ENCODE measurements at places on chromosomes 2 and 18.

- peak; percentile 62 for DNase-seq
Measured at GRCh38 chr2:225041851-225042799, at the start of gene DOCK10. Gene DOCK10, minus strand, starts transcription at chr2:225042468. Its CDS starts 94 bp downstream, at chr2:225042374.

DNA sequence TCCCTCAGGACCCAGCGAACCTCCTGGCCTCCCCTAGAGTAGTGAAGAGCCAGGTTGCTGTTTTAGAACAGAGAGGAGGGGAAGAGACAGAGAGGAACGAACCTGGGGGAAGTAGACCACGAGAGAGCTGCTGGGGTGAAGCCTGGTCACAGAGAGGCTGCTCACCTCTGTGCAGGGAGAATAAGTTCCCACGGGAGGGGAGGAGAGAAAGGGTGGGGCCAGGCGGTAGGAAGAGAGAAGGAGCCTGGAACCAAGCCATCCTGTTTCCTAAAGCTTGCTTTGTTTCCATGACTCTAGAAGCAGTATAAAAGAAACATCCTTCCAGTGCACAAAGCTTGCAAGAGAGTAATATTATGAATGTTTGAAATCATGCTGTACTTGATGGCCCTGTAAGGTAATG lies 147.9 kb downstream of the MYT1L start:
- no peak for DNase-seq

DNA sequence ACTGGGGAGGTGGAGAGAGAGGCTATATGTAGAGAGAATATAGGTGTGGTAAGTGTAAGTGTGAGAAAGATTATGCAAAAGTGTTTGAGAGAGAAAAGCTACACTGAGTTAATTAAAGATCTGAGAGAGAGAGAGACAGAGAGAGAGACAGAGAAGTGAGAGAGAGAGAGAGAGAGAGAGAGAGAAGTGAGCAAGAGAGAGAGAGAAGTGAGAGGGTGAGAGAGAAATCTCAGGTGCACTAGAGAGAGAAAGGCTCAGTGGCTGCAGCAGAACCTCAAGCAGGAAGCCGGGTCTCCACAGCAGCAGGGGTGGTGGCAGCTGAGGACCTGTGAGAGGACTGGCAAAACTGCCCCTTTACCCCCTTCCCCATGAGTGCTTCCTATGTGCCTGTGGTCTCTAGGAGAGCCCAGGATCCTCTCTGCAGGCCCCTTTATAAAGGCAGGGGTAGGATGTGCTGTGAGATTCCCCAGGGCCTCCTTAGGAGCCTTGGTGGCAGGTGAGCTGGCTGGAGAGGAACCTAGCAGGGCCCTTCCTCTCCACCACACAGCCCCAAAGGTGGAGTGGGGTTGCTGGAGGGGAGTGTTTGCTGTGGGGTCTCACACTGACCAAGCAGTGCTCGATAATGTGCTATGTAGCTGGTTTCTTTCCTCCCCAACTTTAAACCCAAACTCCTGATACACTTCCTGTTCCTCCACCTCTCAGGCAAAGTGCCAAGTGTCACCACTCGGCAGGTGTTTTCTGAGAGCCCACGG lies 52.6 kb downstream of the SLC4A5 start:
- DNase-seq = no peak

DNA sequence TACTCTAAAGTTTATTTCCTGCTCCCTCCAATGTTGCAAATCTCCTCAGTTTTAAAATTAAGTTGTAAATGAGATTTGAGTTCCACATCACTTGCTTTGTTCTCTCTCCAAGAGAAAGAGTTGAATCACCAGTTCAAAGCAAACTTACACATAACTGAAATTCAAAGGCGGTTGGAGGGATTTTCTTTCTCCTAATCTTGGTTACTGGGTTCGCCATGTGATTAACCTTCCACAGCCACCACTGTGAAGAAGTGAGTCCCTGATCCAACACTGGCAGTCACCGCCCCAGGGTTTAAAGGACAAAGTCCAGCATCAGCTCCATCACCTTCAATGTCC lies 247.1 kb downstream of the MYCN start:
- DNase-seq = no peak

DNA sequence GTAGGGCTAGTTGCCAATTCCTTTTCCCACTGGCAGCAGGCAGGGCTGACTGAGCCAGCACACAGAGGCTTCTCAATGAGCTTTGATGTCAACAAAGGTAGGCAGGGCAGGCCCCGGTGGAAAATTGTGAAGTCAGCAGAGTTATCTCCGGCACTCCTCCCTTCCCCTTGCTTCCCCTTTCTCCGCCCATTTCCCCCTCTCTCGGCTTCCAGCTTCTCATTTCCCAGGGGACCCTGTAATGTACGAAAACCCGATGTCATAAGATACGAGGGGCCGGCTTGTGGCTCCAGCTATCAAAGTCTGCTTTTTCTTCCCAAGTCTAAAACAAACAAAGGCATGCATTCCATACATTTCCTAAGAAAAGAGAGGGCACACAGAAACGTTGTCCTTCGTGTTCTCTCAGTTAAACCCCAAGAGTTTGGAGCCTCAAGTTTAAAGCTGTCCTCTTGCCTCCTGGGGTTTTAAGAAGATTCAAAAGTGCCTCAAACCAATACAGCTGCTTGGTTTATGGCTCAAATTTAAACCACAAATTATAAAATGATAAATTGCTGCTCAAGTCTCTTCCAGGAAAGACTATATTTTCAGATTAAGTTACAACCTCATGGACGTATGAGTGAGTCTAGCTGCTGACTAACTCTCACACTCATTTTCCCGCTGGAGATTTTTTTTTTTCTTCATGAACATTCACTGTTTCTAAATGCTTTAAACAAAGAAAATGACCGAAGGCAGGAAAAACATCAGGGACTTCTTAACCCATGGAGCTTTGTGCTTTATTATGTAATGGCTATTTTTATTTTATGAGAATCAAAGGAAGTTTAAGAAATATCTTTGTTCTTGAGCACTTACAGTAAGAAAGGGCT lies 27.2 kb upstream of the EML4 start:
- no peak for DNase-seq

DNA sequence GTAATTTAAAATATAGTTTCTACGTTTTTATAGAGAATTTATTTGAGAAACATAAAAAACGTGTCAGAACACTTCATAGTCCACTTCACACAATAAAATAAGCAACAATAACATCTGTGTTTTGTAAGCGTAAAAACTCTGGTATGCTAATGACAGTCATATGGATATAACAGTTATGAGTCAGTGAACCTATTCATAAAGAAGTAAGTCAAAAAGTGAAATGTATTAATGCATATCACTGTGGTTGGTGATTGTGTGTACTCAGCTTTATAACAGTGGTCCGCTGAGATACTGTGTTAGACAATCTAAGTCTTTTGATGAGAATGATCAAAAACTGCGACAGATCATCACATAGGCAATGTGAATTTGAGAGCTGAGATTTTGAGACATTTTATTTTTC lies 153.2 kb downstream of the WDR7 start:
- no peak for DNase-seq

DNA sequence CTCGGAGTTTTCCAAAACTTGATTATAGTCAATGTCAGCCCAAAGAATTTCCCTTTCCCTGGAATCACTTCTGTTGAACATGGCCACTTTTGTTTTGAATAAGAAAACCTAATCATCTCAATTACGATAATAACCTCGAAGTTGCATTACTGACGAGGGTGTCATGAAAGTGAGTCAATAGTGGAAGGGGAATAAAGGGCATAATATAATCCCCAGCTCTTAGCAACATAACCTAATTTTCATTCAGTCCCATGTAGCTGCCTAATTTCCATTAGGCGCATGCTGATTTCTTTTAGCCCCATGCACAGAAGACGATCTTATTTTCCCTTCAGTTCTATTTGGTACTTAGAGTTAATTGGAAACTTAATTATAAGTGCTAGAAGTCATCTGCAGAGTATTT lies 51.1 kb upstream of the RAPH1 start:
- no peak for DNase-seq

DNA sequence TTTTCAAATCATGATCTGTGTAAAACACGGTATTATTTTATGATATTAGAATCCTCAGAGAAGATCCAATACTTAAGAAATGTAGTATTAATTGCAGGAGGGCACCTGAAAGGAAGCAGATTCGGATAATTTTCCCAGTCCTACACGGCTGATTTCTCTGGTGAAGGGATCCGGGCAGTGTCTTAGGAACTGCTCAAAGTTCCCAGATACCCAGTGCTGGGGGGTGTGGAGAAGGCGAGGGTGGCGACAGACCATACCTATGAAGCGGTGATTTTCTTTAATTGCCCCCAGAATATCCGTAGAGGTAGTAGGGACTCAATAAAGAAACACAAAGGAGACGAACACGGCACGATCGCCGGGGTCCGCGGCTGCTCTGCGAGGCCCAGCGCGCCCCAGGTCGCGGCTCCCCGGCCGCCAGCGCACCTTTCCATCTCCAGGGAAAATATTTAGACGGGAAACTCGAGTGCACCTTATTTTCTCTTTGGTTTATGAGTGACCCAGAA lies 1.4 kb upstream of the SOX11 start:
- DNase-seq = no peak

DNA sequence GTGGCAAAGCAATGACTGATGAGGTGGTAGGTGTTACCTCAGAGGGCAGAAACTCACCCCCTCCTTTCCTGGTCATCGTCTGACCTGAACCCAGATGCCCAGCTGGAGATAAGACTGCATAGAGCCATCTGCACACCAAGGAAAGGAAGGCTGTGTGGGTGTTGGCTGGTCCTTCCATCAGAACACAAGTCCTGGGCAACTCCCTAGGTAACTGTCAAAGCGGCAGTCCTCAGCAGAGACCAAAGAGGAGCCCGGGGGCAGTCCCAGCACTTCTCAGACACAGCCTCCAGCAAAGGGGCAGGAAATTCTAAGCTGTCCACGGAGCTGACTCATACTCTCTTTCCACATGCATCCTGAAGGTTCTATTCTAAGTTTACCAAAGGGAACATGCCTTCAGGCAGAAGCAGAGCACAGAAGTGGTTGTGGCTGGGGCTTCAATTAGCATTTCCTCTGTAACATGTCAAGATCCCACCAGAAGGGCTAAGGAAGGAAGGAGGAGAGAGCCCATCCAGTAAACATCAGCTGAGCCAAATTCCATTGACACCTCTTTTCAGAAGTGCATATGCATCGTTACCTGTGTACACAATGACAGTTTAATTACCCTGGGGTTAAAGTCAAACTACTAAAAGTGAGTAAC lies 54.7 kb downstream of the SPRED2 start:
- DNase-seq = no peak

- DNase-seq = no peak
Measured at GRCh38 chr2:68245066-68245465, 7.3 kb downstream of the PPP3R1 start.

- DNase-seq = no peak
Measured at GRCh38 chr2:125456693-125457363, 1199.1 kb upstream of the GYPC start.

- no peak for DNase-seq
Measured at GRCh38 chr2:195769975-195770374, 112.9 kb downstream of the SLC39A10 start.

DNA sequence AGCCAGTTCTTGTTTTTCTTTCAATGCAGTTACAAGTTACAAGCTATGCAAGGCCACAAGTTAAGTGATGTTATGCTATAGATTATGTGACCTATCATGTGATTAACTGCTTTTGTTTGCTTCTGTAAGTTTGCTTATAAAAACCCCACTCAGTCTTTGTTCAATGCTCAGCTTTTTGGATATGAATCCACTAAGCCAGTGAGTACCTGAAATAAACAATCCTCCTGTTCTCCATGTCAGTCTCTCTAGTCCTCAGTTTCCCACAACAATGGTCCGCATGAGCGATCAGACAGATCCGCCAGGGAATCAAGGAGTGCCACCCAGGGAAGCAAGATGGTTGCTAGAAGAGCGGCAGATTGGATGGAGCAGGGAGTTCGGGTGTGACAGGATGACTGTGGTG lies 30.7 kb upstream of the ZNF236 start:
- DNase-seq = no peak

DNA sequence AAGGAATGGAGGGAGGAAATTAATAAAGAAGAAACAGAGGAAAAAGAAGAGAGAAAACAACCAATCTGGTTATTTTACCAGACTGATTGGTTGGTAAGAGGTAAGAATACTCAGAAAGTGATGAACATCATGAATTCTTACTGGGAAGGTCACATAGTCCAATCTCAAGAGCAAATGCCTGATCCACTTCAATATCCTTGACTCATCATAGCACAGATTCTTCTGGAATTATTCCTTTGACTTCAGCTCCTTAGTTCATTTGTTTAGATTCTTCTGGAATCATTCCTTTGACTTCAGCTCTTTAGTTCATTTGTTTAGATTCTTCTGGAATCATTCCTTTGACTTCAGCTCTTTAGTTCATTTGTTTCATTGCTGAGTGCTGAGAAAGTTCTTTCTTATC lies 2030.6 kb upstream of the CELF4 start:
- DNase-seq = no peak
